Activated naive CD8-positive, alpha-beta T cell treated with anti-CD3 and anti-CD28 coated beads, Interleukin-2, amount 10 ng/mL, durations not matched to agents 7 days and 5 days (primary cell): ENCODE measurements at places on chromosomes 16 and 17.

DNA sequence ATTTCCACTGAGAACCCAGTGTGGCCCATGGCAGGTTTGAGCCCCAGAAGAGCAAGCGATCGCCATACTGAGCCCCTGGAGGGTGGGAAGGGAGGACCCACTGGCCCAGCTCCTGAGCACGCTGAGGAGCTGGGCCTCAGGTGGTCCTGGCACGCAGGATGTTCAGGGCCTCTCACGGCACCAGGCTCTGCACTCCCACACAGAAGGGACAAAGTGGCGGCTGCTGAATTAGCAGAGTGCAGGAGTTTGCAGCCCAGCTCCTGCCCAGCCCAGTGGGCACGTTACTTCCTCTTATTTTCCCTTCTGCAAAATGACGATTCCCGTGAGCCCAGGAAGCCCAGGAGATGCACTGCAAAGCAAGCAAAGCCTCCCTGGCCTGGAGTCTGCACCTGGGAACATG is 42.3 kb upstream of the MTSS2 start:
- DNase-seq: no peak

GRCh38 chr17:62823111-62823893 is 15.2 kb upstream of the MARCHF10 start:
- no peak for DNase-seq

DNA sequence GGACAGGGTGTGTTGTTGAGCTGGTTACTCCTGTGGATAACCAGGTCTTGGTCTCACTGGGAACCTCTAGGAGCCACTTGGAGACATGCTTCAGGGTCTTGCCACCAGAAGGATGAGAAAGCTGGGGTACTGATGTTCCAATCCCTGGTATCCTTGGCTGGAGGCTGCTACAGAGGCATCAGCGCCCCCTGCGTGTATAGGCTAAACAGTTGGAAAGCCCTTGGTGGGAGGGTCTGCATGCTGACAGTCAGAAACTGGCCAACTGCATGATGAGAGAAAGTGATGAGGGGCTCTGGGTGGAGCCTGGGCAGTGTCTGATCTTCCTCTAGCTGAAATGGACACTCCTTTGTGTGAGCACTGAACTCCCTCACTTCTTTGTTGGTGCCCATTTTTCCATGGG is 536.9 kb downstream of the XYLT1 start:
- DNase-seq: no peak

- DNase-seq: no peak
Observed at GRCh38 chr16:49658531-49658930, 197.4 kb downstream of the ZNF423 start.
